Ureter (tissue), 1 donor: ENCODE measurements at places on chromosomes 16 and 17. TPM values are rescaled to one million over a fixed set of nuclear protein-coding genes. Genes with fewer than 3 reads are reported as not detected.

- DNase-seq, result no peak
Measured at GRCh38 chr16:26951950-26952349, 114.8 kb upstream of the C16orf82 start.

DNA sequence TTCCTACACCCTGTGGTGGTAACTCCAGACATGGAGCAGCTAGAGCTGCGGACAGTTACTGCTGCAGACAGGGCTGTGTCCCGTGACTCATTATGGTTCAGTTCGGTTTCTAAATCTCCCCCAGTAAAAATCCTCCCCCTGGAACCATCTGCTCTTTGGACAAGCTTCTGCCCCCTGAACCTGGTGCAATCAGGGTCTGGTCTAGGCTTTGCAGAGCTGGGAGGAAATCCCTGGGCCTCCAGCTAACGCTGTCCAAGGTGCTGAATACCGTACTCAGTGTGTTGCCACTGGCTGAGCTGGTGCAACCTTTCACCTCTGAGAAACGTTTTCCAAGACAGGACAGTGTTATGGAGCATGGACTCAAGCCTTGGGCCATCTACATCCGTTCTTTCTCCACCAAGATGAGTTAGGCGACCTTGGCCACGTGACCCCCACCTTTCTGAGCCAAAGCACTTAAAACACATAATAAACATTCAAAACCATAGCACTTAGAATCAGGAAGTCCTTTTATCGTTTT lies 142.0 kb downstream of the CPPED1 start:
- DNase-seq, result no peak

GRCh38 chr17:44014437-44015172 lies at the start of gene TMEM101:
TMEM101 (minus strand) TSS chr17:44014963; CDS start chr17:44014952, 11 bp downstream.
- DNase-seq, result peak; percentile 94

- no peak for DNase-seq
Measured at GRCh38 chr16:9787717-9788116, 394.5 kb downstream of the GRIN2A start.

GRCh38 chr17:63426917-63427308 lies 19.2 kb downstream of the CYB561 start:
- no peak for DNase-seq

DNA sequence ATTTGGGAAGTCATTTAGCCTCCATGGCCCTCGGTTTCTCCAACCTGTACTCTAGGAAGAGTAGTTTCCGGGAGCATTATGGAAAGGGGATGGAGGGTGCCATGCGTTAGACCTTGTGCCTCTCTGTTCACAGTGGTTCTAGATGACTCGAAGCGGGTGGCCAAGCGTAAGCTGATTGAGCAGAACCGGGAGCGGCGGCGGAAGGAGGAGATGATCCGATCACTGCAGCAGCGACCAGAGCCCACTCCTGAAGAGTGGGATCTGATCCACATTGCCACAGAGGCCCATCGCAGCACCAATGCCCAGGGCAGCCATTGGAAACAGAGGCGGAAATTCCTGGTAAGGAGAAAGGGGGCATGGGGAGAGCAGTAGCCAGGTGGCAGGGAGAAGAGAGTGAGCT lies 15.9 kb downstream of the NR1D1 start:
- no peak for DNase-seq

- no peak for DNase-seq
Measured at GRCh38 chr16:35596467-35596866, 2137.1 kb downstream of the TP53TG3F start.

- DNase-seq, result no peak
Measured at GRCh38 chr17:76700617-76701470, 9.9 kb downstream of the MXRA7 start.

DNA sequence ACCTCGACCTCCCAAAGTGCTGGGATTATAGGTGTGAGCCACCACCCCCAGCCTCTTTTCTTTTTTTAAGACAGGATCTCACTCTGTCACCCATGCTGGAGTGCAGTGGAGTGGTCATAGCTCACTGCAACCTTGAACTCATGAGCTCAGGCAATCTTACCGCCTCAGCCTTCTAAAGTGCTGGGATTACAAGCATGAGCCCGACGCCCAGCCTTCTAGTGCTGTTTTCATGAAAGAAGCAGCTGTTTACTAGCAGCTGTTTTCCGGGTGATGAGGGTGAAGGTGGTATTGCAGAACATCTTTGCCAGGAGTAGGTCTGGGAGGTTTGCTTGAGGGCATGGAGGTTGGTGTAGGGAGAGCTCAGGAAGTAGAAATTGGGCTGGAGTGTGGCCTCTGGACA lies 2.0 kb downstream of the ADCY7 start:
- DNase-seq, result no peak

- DNase-seq, result no peak
Measured at GRCh38 chr16:88345031-88345720, 37.6 kb upstream of the ZNF469 start.

DNA sequence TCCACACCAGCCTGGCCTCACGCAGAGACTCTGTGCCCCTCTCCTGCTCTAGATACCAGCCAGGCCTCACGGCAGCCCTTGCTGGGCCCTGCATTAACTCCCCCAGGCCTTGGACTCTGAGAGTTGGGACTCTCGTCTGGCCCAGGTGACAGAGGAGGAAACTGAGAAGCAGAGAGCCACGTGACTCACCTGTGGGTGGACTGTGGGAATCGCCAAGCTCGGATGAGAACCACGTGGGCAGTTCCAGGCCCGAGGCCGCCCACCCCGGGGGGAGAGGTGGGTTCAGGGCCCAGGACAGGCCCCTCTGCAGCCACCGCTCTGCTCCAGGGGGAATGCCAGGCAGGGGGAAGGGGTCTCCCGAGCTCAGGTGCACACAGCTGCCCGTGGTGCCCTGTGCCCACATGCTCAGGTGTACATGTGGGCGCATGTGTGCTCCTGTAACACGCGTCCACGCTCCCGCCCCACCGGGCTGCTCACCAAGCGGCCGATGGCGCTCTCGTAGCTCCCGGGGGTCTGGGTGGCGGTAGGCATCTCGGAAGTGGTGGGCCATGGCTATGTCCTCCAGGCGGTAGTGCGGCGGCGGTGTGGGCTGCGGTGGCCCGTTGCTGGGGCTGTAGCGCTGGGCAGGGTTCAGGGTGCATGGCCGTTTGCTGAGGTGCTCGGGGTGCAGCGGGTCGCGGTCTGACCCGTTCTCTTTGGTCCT lies 18.3 kb upstream of the PABPN1L start:
- no peak for DNase-seq

DNA sequence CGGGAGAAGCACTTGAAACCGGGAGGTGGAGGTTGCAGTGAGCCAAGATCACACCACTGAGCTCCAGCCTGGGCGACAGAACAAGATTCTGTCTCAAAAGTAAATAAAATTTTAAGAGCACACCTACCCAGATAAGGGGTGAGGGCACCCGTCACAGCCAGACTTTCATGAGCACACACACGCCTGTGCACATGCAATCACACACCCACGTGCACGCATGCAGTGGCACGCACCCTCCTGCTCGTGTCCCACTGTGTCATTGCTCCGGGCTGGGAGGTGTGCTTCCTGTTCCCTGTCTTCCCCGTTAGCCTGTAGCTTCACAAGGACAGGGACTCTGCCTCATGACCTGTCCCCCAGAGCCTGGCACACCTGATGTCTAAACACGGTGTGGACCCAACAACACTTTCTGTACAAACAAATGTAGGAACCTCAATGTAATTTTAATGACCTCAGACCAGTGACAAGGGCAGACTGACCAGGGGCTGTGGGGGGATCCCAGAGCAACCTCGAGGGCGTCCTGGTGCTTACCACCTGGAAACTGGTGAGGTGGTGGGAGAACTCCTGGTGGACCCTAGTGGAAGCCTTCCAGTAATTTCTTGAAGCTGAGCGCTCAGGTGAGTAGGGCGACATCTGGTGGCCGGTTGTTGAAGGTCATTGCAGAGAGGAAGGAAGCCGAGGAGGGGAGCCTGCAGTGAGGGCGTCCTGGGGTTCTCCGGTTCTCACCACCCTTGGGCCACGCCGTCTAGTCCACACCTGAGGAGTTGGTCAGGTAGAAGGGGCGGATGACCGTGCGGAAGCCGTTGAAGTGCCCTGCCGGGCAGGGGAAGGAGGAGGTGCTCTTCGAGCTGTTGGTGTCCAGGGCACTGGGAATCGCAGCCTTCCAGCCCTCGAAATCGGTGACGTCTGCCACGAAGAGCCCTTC lies 8.6 kb downstream of the LGALS3BP start:
- peak; percentile 85 for DNase-seq

DNA sequence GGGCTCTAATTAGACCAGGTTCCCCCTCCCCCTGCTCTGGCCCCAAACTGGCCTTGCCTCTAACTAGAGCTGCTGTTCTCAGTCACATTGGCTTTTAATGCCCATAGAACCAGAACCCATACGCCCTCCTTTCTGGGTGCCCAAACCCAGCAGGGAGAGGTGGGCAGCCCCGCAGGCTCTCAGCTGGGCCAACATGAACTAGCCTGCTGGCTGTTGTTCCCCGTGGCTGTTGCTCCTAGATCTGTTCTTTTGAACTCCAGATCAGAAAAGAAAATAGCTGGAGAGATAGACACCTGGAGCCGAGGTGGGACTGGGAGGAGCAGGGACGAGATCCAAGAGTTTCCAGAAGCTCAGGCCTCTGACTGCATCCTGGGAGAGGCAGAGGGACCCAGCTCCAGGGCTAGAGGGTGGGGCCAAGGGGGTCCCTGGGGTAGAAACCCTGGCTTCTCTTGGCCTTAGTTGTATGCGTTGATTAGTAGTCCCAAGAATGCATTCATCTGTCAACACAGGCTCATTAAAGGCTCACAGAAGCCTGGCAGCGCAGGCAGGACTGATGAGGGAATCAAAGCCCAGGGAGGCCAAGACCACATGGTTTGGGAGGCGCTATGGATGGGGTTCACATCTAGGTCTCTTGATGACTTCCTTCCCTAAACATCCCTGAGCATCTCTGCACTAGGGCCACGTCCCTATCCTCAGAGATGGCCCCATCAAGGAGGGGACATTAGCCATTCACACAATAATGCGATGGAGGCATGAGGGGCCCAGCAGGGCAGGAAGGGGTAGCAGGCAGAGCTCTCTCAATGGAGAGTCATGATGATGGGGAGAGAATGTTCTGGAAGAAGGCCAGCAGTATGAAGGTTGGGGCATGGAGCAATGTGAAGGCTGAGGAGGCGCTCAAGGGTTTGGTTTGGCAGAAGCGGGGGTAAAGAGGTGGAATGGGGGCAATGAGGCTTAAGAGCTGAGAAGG lies 1.3 kb upstream of the CPSF4L start:
- no peak for DNase-seq

- peak; percentile 12 for DNase-seq
Measured at GRCh38 chr17:38917259-38917658, 8.2 kb upstream of the LASP1NB start.

DNA sequence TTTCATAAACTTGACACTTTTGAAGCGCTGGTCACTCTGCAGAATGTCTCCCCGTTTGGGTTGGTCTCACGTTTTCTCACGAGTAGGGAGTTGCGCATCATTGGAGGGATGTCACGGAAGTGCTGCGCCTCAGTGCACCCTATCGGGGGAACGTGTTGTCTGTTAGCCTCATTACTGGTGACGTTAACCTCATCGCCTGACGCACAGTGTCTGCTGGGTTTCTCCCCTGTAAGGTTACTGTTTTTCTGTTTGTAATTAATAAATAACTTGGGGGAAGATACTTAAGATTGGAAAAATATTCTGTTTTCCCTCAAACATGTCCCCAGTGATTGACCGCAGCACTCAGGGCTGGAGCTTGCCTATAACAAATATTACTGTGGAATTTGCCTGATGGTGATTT lies 26.7 kb downstream of the VAC14 start:
- DNase-seq, result no peak

- no peak for DNase-seq
Measured at GRCh38 chr17:75587675-75588595, at the start of gene MYO15B. MYO15B (plus strand) TSS chr17:75587800; CDS start chr17:75588058, 258 bp downstream.

DNA sequence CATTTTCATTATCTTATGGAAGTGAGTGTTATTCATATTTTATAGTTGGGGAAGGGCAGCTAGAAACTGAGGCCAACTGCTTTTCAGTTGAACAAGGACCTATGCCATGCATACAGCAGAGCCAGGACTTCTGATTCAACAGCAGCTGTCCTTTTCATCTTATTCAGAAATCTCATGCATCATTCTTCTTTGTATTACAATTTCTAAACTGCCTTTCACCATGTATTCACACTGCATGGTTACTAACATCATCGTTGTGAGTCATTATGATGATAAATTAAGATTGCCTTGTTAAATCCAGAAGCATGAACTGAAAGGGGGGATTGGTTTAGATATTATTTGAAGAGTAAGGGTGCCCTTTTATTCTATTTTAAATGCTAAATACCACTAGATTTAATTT lies 1470.1 kb upstream of the GOT2 start:
- no peak for DNase-seq

DNA sequence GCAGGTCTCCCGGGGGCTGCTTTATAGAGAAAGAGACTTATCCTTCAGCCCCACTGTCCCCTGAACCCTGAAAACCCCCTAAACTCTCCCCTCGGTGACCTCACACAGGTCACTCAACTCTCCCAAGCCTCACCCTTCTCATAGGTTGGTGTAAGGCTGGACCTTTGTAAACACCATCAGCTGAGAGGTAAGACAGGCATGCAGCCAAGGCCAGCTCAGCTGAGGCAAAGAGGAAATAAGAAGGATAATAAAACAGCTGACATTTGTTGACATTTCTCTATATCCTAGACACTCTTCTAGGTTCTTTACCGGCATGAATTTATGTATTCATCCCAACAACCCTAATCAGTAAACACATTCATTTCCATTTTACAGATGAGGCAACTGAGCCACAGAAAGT lies 134.3 kb downstream of the CCT6B start:
- DNase-seq, result no peak

- no peak for DNase-seq
Measured at GRCh38 chr17:52298881-52299280, 140.4 kb upstream of the CA10 start.

DNA sequence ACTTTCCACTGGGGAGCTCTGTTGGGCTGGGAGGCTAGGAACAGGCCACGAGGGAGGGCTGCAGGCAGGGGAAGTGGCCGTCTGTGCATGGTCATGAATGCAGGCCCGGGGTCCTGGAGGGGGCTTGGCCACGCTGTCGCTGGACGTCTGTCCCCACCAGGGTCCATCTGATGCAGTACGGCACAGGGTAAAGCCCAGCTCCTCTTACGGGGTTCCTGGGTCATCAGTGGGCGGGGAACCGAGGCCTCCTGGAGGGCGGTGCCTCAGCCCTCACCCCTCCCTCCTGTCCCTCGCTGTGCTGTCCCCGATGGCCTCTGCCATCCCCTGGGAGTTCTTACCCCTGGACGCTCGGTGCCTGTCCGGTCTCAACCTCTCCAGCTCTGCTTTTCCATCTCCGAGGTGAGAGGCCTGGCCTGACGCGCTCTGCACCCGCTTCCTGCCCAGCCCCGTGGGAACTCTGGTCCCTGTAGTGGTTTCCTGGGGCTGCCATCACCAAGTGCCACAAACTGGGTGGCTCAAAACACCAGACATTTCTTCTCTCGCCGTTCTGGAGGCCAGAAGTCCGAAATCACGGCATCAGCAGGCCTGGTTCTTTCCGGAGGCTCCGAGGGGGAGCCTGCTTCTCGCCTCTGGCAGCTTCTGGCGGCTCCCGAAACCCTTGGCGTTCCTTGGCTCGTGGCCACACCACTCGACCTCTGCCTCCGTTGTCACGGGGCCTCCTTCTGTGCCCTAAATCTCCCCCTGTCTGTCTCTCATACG lies 182.8 kb downstream of the SEC14L1 start:
- DNase-seq, result peak; percentile 58

- DNase-seq, result no peak
Measured at GRCh38 chr16:48499923-48500381, 110.0 kb downstream of the N4BP1 start.

- DNase-seq, result no peak
Measured at GRCh38 chr16:81450783-81451491, 6.3 kb downstream of the CMIP start.

KRTAP3-2 gene
- total RNA-seq, result not detected

ZSCAN10 gene
- total RNA-seq, result not detected

RAB26 gene
- total RNA-seq, result 0.83 TPM

GJC1 gene
- total RNA-seq, result 44.0 TPM

GPR179 gene
- 0.05 TPM for total RNA-seq

TBC1D3G gene
- not detected for total RNA-seq
